Germinal center (tissue), 1 donor: ENCODE measurements at places on chromosomes 2 and 18.
A peak's percentile ranks its signal among the peaks of the same experiment; 100 is the strongest.

DNA sequence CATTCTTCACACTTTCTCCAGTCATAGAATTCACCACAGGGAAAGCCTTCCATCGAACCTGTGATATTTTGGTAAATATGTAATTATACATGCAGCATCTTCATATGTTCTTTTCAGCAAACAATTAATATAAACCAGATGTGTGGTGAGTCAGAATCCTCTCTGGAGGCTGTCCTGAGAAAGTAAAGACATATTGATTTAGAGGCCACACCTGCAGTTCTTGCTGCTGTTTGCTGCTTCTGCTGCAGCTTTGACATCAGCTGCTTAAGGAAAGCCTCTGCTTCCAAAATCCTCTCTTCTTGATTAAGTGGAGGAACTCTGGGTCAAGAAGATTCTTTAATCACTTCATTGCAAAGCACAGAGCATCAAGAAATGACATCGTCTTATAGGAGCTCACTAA lies 568.8 kb upstream of the ZEB2 start:
- DNase-seq, result no peak

DNA sequence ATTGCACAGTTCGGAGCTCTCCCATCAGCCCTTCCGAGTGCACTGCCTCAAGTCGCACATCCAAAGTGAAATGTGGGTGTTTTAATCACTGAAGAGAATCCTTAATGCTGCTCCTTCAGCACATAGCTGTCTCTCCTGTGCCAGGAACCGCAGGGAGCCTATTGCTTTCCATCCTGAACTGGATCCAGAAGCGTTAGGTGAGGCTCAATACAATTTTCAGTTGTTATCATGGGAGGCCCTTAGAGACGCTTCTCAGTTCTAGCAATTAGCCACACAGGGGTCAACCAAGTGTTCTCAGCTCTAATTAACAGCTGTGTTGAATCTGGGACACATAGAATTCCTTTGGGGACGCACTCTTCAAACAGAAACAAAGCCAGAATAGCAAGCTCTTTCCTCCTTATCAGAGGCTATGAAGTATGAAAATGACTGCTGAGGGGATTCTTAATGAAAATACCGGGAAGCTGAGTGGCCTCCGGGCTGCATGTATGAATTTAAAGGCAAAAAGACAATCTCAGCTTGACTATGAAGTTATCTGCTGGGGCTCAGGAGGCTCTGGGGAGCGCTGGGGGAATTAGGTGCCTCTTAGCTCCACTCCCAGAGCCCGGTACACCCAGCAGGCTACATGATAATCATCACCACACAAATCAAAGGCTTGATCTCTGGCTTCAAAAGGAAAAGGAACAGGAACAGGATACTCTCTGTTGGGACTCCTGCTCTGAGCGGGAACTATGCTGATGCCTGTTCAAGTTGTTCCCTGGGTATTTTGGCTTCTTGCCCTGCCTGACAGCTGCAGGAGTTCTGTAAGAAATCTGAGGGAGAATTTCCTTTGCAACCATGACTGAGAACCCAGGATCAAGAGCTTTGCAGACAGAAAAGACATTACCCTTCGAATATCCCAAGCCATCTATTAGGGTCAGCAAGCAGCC lies 55.4 kb upstream of the NCOA1 start:
- DNase-seq, result no peak

DNA sequence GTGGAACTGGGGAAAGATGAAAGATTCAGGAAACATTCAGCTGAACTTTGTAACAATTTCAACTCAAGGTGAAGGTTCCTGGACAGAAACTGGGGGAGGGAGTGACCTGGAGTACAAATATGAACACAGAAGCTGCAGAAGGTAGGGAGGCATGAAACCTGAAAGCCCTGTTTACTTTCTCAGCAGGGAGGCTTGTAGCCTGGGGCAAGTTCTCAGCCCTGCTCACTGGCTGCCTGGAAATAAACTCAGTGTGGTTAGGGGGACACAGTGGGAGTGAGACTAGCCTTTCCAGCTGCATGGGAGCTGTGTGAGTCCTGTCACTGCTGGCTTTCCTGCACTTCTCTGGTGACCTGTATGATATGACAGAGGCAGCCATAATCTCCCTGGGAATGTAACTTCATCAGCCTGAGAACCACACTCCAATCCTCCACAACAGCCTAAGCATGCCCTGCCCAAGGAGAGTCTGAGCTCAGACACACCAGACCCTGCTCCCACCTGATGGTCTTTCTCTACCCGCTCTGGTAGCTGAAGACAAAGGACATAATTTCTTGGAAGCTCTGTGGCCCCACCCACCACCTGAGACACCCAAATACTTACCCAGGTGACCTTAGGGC lies 77.0 kb downstream of the ZSWIM2 start:
- DNase-seq, result no peak

DNA sequence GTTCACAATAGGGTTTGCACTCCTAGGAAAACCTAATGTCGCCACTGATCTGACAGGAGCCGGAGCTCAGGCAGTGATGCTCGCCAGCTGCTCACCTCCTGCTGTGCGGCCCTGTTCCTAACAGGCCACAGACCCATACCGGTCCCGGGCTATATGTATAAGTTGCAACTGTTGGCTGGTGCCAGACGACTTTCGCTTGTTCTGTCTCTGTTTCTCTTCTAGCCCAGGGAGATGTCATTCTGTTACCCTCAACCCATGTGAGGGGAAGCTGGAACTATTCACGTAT lies 170.3 kb downstream of the BCL2 start:
- no peak for DNase-seq

GRCh38 chr2:63444565-63445288 lies 143.6 kb downstream of the WDPCP start:
- no peak for DNase-seq

- no peak for DNase-seq
Observed at GRCh38 chr2:211737282-211737681, 801.3 kb downstream of the ERBB4 start.

DNA sequence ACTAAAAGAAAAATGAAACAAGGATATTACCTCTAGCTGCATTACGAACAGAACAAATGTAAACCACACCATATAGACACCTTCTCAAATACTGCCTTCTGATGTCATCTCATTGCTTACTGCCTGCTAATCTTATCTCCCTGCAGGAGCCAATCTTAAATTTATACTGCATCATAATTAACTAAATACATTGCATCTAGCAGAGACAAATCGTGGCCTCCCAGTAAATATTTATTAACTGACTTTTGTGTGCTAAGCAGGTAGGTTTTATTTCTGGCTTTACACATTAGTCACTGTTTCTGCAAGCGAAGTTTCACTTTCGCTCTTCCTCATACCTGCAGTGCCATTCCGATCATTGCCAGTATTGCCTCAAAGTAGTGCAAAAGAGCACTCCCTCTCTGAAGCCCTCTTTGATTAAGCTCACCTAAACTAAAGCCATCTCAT lies 67.5 kb downstream of the SPATS2L start:
- peak; percentile 33 for DNase-seq

- no peak for DNase-seq
Observed at GRCh38 chr18:48238206-48238605, 171.0 kb downstream of the ZBTB7C start.

- peak; percentile 53 for DNase-seq
Observed at GRCh38 chr2:75064691-75065396, 106.4 kb downstream of the POLE4 start.

DNA sequence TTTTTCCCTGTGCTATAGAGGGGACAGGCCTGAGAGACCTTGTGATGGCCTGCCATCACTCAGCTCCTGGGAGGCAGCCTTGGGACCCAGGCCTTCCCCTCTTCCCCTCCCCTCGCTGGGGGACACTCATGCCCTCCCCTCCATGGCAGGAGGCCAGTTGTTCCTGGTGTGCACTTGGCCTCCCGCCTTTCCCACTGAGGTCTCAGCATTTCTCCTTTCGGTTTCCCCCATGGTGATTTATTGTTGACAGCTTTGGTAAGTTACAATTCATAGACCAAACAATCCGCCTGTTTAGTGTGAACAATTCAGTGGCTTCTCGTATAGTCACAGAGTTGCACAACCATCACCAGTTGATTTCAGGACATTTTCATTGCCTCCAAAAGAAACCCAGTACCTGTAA lies 10.2 kb upstream of the CNDP1 start:
- DNase-seq, result no peak

DNA sequence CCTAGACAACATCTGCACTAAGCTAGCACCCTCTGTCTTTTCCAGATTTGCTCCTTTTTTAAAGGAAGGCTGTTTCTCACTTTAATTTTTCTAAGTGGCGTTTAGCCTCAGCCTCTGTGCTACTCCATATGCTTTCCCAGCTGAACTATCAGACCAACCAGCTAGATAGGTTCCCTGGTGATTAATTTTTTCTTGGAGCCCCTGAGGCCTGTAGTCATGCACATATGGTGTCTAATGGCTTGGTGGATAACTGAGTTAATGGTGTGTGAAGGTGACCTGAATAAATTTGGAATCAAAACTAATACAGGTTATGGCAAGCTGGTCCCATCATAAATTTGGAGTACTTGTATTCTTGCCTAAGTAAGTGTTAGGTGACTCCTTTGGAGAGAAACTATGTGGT lies 135.5 kb downstream of the MGAT5 start:
- no peak for DNase-seq

- no peak for DNase-seq
Observed at GRCh38 chr2:60149176-60149575, 404.3 kb downstream of the BCL11A start.

DNA sequence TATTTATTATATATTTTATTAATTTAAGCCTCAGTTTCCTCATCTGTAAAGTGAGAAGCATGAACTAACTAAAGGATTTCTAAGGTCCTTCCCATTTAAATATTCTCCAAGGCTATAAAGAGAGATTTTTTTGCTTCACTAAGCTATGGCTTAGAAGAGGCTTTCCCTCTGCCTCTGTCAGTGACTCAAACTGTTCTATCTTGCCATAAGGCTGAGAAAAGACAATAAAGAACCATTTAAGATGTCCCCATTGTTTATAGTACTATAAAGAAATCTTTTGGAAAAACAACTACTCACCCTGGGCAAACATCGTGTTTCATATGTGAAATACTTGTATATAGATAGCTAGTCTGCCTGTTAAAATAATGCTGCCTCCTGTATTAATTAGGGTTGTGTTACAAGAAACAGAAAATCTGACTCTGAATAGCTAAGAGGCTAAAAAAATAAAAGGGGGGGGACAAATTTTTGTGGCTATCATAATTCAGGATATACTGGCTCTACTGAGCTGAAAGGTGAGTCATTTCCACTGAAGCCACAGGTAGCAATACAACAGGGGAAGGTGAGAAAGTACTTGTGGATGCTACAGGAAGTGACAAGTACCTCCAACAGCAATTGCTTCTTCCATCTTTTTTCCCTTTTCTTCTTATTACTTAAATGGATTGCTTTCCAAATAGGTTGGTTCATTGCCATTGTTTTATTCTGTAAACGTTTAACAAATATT lies 25.4 kb downstream of the EPHA4 start:
- DNase-seq, result no peak

DNA sequence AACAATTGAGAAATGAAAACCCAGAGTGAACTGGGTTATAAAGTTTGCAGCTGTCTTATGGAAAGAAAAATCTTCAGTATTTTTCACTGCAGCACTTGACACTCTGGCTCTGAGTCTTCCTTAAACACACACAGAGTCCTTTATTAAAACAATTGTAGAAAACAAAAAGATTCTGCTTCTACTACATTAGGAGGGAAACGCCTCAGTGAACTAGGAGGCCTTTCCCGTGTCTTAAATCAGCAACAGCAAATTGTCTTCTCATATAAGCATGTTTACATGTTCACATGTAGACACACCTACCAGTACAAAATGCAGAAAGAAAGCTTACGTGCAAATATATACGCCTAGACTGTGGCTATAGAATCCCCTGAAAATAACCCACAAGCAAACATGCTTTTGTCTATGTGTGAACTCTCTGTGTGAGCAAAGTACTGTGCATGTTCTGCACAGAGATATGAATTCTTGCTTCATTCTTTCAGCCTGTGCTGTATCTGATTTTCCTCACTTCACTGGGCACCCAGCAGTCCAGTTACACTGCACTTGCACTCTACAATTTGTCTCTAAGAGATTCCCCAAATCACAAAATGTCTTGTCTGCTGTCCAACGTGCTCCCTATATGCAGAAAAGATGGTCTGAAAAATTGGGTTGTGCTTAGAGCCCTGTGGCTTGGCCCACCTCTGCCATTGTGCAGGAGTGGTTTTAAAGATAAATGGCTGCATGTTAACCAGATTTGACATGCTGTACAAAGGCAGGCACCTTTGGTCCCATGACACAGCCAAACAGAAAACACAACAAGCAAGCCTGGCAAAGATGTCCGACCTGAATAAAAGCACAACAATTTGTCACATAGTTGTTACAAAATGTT lies 24.5 kb downstream of the ZEB2 start:
- DNase-seq, result no peak

GRCh38 chr2:54083445-54083844 lies 32.0 kb upstream of the ACYP2 start:
- no peak for DNase-seq

DNA sequence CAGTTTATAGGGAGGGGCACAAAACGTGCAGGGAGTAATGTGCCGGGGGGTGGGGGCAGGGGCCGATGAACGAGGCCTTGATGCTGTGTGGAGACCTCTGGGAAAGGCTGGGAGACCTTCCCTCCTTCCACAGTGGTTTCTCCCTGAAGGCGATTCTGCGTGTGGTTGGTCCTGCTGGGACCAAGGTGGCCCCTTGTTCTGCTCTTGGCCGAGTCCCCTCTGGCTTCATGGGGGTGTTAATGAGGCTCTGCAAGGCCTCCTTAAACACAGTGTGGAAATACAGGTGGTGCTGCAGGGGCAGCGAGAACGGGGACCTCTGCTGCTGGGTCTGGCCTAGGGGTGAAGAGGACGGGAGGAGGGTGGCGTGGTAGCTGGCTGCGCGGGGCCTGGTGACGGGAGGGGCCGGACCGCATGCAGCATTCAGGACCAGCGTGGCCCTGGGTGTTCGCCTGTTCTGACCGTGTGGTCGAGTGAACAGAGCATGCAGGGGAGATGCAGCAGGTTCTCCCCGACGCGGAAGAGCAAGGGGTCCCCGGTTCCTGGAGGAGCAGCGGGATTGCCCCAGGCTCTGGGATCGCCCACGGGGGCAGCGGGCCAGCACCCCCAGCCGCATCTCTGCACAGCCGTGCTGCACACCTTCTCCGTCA lies 42.1 kb upstream of the KCNG2 start:
- no peak for DNase-seq

GRCh38 chr18:51195451-51196117 lies 1.9 kb downstream of the MEX3C start:
- peak; percentile 7 for DNase-seq

DNA sequence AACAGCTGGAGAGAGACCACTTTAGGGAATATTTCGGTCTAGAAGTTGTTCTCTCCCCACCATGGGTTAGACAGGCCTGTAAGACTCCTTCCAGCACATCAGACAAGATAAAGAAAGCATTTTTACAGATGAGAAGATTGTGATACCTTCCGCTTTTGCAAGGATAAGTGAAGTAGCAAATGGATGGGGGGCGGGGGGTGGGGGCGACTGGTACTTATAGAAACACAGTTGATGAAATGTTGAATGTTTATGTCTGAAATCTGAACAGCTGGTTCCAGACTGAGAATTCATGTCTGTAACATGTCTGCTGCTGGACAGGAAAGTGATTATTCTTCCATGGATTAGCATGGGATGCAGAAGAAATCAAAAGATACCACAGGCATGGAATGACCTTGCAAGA lies 90.5 kb upstream of the FN1 start:
- DNase-seq, result no peak

GRCh38 chr2:233964581-233964980 lies 47.4 kb downstream of the TRPM8 start:
- DNase-seq, result no peak
